ENCODE measurements at places on chromosomes 12 and 14. TPM values are rescaled to one million over a fixed set of nuclear protein-coding genes. Genes with fewer than 3 reads are reported as not detected.

GRCh38 chr14:34250959-34251358 lies 211.1 kb downstream of the SPTSSA start:
- no peak for DNase-seq

DNA sequence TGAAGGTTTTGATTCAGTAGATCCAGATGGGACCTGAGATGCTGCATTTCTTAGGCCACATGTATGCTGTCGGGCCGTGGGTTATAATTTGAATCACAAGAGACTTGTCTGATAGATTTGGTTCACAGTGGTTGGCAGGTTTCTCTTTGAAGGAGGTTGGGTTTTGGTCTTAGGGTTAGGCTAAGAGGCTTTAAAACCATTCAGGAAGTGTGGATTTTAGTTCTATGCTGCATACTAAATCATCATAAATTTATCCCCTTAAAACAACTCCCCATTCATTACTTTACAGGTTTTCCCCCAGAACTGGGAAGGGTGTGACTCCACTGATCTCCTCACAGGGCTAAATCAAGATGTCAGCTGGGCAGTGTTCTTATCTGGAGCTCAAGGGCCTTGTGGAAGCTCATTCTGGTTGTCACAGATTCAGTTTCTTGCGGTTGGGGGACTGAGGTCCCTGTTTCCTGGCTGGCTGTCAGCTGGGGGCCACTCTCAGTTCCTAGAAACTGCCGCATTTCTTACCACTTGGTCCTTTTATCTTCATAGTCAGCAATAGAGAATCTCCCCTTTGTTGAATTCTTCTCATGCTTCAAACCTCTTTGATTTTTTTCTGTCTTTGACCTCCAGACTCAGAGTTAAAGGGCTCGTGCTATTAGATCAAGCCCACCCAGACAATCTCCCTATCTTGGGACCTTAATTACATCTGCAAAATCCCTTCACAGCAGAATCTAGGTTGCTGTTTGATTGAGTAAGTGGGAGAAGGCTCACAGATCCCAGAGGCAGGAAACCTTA lies 20.6 kb upstream of the PCNX1 start:
- peak; percentile 47 for DNase-seq

DNA sequence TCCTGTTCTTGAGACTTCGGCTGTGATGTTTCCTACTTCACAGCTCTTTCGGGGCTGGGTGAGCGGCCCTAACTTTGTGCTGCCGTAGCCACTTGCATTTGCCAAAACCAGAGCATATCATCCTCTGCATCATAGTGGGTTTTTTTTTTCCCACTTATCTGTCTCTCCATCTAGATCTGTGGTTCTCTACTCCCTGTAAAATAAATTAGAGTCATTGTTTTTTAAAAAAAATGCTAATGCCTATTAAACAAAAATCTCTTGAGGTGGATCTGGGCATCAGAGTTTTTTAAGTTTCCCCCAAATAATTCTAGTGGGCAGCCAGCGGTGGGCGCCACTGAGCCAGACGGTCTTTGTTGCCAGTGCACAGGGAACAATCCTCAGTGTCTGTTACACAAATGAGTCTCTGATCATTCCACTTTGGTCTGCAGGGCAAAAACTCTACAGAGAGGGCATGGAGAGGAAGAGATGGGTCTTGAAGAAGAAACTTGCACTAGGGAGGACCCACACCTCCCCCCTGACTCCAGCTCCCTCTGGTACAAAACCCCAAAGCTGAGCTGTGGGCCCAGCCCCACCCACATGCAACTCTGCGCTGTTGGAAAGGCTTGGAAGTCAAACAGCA lies 62.4 kb upstream of the BCL2L14 start:
- DNase-seq = no peak

DNA sequence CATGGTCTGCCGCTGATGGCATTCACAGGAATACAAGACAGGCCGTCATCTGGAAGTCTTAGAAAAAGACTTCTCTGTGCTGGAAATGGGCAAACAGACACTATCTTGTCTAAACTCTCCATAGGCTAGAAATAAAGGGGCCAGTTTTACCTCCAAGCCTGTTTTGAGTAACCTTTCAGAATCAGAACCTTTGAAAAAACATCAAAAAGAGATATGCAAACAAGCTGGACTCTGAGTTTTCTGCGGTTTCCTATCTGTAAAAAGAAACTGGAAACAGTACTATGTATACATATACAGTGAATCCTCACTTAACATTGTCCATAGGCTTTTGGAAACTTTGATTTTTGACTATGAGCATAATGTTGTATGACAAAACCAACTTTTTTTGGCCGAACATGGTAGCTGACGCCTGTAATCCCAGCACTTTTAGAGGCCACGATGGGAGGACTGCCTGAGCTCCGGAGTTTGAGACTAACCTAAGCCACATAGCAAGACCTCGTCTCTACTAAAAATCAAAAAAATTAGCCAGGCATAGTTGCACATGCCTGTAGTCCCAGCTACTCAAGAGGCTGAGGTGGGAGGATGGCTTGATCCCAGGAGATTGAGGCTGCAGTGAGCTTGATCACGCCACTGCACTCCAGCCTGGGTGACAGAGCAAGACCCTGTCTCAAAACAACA lies 92.9 kb upstream of the MAX start:
- DNase-seq = no peak

DNA sequence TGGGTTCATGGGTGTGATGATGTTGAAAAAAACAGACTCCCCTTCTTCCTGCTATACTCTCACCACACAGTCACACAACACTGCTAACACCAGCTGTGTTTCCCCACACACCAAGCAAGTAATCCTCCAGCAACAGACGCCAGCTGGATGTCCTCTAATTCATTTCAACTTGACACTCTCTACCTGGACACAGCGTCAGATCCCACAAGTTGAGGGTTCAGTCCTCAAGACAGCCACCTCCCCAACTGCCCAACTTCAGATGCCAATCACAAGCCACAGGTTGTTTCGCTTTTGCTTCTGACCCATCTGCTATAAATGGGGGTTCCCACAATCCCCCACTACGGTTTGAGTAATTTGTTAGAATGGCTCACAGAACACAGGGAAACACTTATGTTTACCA lies 49.3 kb downstream of the TMEM30B start:
- DNase-seq = no peak

ADCY6 gene
- 207 TPM for total RNA-seq

GRCh38 chr12:92471551-92471950 lies 231.2 kb upstream of the PLEKHG7 start:
- no peak for DNase-seq

DNA sequence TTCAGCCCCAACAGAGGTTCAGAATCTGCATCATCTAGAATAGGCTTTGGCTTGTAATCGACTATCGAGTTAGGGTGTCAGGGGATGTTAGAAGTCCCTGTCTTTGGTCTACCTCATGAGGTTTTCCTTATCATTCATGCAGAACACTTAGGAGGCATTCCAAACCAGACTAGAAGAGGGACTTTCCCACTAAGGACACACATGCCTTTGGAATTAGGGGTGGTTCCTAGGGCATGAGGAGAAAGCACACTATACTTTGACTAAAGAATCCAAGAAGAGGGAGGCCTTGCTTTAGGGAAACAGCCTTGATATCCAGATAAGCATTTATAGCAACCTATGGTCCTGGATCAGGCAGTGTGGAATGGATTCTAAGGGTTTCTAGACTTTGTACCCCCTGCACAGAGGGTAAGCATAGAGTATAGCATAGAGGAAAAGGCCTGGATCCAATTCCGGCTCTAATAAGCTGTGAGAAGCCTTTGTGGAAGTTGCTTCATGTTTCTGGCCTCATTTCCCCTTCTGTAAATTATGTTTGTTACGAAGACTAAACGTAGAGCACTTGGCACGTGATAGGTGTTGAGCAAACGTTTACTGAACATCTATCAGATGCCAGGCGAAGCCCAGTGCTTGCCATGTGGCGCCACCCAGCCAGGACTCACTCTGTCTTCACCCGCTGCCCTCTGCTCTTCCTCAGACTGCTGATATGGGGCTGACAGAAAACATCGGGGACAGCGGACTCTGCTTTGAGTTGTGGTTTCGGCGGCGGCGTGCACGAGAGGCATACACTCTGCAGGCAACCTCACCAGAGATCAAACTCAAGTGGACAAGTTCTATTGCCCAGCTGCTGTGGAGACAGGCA lies 13.2 kb downstream of the ZNF219 start:
- DNase-seq = peak; percentile 58

GRCh38 chr12:114631242-114631641 lies 52.7 kb downstream of the TBX3 start:
- DNase-seq = no peak

PCNX1 gene
- 27.5 TPM for total RNA-seq

GRCh38 chr14:52735921-52736489 lies 6.0 kb downstream of the STYX start:
- no peak for DNase-seq

DPY19L2 gene
- total RNA-seq = 7.8 TPM

DNA sequence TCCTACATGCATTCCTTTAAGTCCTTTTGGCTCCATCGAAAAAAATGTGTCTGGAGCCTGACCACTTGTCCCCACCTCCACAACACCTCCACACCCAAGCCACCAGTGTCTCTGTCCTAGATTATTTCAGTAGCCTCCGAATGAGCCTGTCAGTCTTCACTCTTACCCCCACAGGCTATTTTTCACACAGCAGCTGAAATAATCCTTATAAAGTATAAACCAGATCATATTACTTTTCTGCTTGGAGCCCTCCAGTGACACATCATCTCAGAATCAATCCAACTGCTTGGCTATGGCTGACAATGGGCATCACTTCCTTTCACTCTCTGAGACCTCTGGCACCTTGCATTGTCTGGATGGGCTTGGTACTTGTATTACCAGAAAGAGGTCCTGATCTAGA lies 44.9 kb downstream of the BBS10 start:
- DNase-seq = no peak
